ENCODE measurements at places on chromosomes 4 and X.

GRCh38 chr4:114264877-114265291, 285.4 kb upstream of the ARSJ start:
- DNase-seq, result no peak

DNA sequence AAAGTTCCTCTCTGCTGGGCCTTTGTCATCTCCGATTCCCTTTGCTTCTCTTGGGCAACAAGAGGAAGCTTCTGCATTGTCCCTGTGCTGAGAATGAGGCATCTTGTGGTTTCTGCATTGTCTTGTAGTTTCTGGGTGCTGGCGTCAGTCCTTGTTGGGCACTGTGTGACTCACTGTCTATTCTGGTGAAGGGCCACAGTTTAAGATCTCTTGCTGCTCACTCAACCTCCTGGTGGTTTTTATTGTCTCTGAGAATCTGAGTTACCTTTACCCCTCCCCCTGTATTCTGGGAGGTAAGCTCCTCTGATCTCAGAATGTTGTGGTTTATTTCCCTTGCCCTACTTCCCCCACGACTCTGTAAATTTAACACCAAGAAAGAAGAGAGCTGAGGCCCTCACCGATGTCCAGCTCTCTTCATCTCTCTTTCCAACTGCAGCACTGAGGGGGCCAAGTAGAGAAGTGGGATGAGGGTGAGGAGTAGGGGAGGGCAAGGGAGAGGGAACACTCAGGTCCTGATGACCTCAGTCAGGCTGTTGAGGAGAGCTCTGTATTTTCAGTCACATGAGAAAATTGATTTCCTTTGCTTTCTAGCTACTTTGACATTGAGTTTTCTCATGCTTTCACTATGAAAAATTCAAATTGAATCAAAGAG, 441.6 kb upstream of the PITX2 start:
- DNase-seq, result no peak

DNA sequence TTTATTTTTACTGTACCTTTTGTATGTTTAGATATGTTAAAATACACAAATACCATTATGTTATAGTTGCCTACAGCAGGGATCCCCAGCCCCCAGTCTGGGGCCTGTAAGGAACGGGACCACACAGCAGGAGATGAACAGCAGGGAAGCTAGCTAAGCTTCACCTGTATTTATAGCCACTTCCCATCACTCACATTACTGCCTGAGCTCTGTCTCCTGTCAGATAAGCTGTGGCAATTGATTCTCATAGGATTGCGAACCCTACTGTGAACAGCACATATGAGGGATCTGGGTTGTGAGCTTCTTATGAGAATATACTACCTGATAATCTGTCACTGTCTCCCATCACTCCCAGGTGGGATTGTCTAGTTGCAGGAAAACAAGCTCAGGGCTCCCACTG, 73.9 kb downstream of the BMPR1B start:
- DNase-seq, result no peak

GRCh38 chr4:37879365-37879764, 11.5 kb upstream of the TBC1D1 start:
- DNase-seq, result no peak

DNA sequence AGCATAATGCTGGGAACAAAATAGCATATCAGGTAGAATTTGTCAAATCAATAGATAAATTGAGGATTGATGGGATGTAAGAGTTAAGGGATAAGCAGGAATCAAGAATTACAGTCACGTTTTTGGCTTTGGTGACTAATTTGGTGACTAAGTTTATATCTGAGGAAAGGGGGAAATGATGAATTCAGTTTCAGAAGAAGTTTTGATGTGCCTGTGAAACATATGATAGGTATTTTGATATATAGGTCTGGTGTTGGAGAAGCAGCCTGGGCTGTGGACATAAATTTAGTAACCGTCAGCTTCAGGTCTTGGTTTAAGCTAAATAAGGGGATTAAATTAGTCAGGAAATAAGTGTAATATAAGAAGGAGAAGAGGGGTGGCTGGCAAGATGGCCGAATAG, 79.0 kb upstream of the EDA2R start:
- DNase-seq, result no peak

GRCh38 chr4:183552274-183553146, 47.7 kb downstream of the ING2 start:
- DNase-seq, result no peak

- DNase-seq, result no peak
Measured at GRCh38 chr4:183960962-183961541, 55.9 kb downstream of the STOX2 start.

GRCh38 chr4:7194251-7195140, 2.2 kb downstream of the SORCS2 start:
- no peak for DNase-seq

GRCh38 chr4:61527888-61528287, 327.8 kb downstream of the ADGRL3 start:
- no peak for DNase-seq

- DNase-seq, result no peak
Measured at GRCh38 chrX:153474718-153475117, 4.3 kb upstream of the HAUS7 start.

- no peak for DNase-seq
Measured at GRCh38 chrX:27598312-27598711, 8.2 kb downstream of the DCAF8L2 start.

- peak; percentile 23 for DNase-seq
Measured at GRCh38 chr4:165844161-165844560, 28.9 kb upstream of the TLL1 start.

DNA sequence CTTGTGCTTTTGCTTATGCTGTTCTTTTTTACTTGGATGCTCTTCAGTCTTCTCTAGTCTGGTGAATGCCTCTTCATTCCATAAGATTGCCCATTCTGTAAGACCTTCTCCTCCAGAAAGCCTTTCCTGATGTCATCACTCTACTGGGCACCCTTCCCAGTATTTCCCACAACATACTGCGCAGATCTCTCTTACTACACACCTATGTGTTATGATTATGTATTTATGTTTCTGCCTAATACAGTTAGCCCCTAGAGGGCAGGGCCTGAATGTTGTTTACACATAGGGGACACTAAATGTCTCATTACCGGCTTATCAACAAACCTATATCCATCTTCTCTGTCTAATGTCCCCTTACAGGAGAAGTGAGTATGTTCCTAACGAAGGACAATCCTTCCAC, 21.1 kb downstream of the AIFM1 start:
- no peak for DNase-seq

DNA sequence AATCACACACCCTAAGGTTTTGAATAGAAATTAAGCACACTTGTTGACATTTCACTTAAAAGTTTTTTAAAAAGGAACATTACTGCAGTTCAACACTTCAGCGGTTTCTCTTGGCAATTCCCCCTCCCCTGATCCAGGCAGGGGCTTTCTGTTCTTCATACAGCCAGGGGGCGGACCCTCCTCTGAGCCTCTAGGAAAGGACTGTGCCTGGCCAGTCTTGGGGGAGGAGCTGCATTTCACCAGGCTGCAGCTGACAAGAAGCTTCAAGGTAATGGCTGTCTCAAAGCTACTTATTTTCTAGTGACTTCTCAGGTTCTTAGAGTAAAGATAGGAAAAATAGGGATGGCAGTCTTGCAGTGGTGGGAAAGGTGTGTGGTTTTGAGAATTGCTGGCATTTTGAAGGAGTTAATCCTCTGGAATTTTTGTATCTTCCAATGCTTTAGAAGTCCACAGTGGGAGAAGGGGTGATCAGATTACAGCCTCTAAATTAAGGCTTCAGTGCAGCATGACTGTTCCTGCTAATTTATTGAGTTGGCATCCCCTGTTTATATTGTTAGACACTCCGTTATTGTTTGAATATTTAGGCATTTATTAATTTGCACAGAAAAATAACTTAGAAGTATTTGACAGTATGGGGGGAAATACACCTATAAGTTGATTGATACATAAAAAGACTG, 33.5 kb downstream of the PWWP3B start:
- DNase-seq, result no peak

DNA sequence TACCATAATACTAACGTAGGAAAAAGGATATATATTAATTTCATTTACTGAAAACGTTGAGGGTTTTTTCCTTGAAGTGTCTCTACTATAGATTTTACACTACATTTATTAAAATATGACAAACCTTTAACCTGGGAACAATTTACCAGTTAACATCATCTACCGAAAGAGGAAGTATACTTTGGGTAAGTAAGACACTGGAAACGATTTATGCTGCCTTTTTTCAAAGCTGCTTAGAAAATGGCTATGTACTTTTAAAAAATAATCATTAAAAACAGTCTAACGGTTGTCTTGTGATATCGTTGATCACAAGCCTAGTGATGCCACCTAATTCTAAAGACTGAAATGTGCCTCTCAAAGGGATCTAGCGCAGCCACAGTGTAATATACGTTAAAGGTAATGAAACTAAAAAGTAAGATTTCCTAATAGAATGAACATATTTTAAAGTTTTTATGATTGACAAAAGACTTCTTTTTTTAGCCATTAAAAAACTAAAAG, 50.4 kb downstream of the STX18 start:
- DNase-seq, result no peak

GRCh38 chrX:70331161-70331560, 41.3 kb downstream of the KIF4A start:
- no peak for DNase-seq

DNA sequence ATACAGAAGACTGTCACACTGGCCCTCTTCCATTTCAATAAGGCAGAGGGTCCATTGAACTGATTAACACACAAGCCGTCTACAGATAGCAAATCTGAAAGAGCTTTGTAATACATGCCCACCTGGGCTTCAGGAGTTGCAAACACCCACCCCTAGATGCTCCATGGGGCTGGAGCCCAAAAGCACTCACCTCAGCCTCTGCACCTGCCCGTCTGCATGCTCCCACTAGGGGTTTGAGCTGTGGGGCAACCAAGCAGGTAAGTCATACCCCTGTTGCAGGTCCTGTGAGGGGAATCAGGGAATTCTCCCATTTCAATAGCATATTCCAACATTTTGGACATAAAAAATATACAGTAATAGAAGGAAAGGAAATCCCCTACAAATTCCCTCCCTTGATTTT, 243.0 kb upstream of the KCNIP4 start:
- DNase-seq, result no peak

DNA sequence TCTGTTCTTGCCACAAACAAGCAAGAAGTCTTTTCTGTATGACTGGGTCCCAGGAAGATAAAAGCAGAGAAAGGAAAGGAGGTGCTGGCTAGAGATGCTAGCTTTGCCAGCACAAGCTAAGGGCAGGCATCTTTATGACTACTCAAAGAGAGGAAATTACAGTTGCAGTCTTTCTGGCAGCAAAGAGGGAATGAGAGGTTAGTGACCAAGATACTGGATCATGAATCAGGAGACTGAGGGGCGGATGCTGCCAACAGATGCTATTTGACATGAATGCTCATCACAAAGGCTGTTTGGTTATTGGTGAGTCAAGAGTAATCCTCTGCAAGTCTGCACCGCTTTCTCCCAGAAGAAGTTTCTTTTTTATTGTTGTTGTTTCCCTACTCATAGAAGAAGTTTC, 5.5 kb upstream of the XIAP start:
- DNase-seq, result no peak

DNA sequence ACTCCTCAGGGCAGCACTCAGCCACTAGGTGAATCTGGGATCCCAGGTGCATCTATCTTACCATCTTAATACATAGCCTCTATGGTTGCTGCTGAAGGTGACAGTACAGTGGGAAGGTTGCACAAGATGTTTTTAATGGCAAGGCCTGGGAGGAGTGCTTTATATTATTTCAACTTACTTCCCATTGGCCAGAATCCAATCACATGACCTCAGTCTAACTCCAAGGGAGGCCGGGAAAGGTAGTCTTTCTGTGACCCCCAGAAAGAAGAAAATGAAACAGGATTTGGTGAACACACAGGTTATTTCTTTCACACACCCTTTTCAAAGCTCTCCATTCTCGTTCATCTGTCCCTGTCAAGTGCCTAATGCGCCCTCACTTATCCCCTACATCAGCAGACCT, 189.1 kb upstream of the ATP6AP2 start:
- no peak for DNase-seq

- DNase-seq, result peak; percentile 49
Measured at GRCh38 chr4:1130316-1131186, 17.2 kb upstream of the RNF212 start.

DNA sequence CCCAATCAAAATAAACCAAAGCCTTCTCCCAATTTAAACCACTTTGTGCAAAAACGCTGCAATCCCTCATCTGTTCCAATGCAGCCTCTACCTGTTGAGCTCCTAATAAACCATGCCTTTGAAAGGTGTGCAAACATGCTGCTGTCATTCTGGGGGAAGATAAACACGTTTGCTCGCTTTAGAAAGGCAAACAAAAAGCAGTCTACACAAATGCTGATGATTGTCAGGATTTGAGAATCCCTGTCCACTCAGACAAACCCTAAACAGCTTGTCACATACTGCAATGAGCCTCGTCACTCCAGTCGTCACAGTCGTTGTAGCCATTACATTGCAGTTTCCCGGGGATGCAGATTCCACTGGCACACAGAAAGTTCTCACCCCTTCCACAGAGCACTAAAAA, 145.2 kb downstream of the CORIN start:
- no peak for DNase-seq

GRCh38 chrX:11558972-11559371, 106.7 kb downstream of the ARHGAP6 start:
- DNase-seq, result no peak

GRCh38 chrX:81201071-81201470, 642 bp downstream of the HMGN5 start:
- no peak for DNase-seq

DNA sequence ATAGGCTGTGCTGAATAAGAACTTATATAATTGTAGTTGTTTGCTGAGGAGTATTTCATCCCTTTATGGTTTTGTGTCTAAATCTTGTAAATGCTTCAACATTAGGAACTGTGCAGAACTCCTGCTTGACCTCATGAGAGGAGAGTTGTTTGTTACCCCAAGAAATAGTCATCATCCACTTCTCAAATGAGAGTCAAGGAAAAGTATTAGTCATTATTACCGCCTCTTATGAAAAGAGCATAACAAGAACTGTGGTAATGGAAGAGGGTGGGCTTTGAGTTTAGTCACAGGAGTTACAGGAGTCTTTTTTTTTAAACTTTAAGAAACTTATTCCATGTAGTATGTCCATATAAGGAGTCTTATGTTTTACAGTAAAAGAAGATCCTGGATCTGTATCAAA, 132.9 kb downstream of the RAP1GDS1 start:
- DNase-seq, result no peak

GRCh38 chrX:107442914-107443527, 6.4 kb upstream of the FRMPD3 start:
- DNase-seq, result no peak

GRCh38 chrX:121858867-121859647, 811.6 kb downstream of the GLUD2 start:
- no peak for DNase-seq

GRCh38 chr4:169311643-169312365, 41.0 kb upstream of the SH3RF1 start:
- no peak for DNase-seq

- DNase-seq, result no peak
Measured at GRCh38 chr4:138864961-138865720, 150.4 kb upstream of the NOCT start.

- no peak for DNase-seq
Measured at GRCh38 chr4:149466446-149466845, 349.2 kb downstream of the IQCM start.

DNA sequence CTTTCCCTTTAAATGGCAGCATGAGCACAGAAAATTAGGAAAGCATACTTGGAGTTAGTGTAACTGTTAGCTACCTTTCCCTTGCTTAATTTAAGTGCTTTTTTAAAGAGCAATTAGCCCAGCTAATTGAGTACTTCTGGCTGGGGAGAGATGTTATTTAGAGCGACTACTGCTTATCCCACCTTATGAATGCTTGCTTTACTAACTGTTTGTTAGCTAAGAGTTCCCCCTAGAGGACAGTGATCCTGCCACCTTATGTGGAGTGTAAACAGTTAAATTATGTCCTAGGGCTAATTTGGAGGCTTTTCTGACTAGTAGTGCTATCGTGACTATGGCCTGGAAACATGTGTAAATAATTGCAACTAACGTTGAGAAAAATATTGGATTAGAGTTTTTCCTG, 909.4 kb downstream of the FSTL5 start:
- DNase-seq, result no peak
